ENCODE measurements at places on chromosomes 3 and 15.

GRCh38 chr3:33658991-33659848, 58.8 kb downstream of the CLASP2 start:
- DNase-seq = no peak

GRCh38 chr15:86591994-86592735, 512.5 kb downstream of the AGBL1 start:
- no peak for DNase-seq

DNA sequence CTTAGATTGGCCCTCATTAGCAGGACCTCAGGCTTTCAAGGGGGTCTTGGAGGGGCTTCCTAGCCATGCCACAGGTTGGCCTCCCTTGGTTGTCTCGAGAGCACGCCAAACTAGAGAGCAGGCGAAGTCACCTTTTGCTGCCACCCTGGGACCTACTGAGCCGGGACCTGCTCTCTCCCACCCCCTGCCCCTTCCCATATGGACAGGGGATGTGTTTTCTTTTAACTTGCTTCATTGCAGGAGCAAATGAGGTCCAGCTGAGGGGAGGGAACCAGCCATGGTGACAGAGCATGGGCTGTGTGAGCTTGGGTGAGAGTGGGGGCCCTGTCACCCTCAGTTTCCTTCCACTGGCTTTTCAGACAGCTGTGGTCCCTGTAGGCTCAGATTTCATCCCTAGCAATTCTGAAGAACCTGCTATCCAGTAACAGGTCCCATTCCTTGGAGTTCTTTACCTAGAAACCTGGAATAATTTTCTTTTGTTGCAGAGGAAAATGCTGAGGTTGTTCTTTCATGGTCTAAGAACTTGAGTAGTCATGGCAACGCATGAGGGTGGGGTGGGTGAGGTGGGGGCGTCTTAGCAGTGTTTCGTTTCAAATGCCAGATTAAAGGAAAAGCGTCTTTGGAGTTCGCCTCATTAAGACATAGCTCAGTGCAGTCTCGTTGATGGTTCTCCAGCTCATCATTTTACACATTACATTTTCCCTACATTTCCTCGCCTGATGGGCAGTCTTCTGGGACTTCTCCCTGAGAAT, 20.1 kb upstream of the MAGEF1 start:
- no peak for DNase-seq

- DNase-seq = no peak
These were observed at the start of gene CXCR6 for GRCh38 chr3:45943207-45943846. CXCR6 (plus strand) TSS chr3:45943464; CDS start chr3:45946482, 3,018 bp downstream.

- DNase-seq = no peak
These were observed 184.6 kb downstream of the XXYLT1 start for GRCh38 chr3:195086341-195086740.

DNA sequence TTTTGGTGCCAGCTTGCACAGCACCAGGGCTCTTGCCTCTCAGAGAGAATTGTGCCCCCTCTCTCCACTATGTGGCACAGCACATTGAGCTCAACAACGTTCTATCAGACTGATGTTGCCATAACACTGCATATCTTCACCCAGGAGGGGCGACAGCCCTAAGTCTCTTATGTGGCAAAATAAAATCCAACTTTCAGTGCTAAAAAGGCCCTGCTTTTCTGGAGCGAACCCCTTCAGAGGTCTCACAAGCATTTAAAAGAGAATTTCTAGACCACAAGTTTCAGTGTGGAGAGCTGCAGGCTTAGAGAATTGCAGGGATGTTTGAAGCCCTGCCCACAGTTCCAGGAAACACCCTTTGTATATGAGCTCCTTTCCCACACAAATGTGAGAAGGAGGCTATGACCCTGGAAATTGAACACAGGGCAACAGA, 85.5 kb downstream of the LIPC start:
- DNase-seq = no peak

GRCh38 chr3:24399614-24400013, 95.0 kb downstream of the THRB start:
- no peak for DNase-seq

GRCh38 chr15:48785195-48785594, 25.7 kb downstream of the CEP152 start:
- DNase-seq = no peak

DNA sequence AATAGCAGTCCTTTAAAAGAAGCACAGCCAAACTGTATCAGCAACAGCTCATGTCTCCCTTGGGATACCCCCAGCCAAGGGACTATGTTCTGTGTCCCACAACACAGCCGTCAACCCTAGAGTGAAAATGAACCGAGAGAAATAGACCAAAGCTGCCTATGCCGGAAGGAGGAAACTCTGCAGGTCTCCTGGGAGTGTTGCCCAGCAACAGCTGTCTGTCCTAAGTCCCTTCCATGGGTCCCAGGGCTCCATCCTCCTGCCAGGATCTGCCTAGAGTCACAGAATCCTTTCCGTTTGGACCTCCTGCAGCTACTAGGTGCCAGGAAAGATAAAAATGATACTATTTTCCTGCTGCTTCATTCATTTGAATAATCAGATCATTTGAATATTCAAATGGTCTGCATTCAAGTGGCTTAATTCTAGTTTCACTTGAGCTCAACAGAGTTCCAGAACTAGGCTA, 53.1 kb downstream of the TRANK1 start:
- no peak for DNase-seq
